MG63 (cell line): ENCODE measurements at places on chromosomes 11 and 22. TPM values are rescaled to one million over a fixed set of nuclear protein-coding genes. Genes with fewer than 3 reads are reported as not detected.

DNA sequence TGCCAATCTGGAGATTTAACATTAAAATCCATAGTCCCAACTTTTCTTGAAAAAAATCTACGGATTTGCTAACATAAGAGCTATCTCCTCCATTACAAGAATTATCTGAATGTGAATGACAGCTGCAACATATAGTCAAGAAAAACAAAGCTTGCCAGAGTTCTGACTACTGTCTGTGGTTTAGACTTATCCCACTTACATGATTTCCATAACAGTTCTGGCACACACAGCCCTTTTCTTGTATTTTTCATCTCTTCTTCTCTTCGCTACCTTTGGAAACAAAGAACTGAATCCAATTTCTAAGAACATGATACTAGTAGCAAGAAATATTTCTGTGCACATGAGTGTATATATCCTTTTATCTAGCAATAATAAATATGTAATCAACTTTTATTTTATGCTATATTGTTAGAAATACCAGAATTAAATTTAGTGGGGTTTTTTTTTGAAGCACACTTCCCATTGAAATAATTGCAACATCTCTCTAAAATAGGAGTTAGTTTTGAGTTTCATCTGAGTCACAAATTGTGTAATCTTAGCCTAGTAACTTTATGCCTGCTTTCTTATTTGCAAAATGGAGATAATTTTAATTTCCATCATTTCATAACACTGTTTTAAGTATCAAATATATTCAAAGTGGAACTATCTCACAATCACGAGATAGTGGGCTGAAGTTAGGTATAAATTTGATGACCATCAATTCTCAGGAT lies 1217.6 kb downstream of the JRKL start:
- DNase-seq: no peak

GRCh38 chr22:38327805-38328204 lies 10.6 kb upstream of the CSNK1E start:
- DNase-seq: peak; percentile 87

DNA sequence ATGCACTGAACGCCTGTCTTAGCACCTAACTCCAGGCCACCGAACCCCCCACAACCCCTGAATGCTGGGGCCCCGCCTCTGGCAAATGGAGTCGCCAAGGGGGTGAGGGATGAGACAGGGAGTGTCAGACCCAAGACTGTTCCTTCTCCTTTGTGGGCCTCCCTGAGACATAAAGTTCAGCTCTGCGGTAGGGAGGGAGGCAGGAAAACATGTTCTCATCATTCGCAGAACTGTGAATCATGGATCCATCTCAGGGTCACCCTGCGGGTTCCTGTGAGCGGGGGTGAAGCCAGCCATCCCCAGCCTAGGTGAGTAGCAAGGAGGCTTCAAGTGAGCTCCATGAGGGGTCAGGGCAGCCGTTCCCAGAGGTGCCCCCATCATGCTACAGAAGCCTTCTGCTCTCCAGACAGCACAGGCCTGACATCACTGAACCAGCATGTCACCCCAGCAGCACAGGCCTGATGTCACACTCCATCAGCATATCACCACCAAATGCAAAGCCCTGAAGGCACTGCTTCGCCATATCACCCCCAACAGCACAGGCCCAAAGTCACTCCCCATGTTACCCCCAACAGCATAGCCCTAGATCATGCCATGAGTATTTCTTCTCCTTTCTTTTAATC lies 27.2 kb downstream of the TMPRSS6 start:
- no peak for DNase-seq

- DNase-seq: no peak
Measured at GRCh38 chr11:113725913-113726312, 19.8 kb upstream of the TMPRSS5 start.

DNA sequence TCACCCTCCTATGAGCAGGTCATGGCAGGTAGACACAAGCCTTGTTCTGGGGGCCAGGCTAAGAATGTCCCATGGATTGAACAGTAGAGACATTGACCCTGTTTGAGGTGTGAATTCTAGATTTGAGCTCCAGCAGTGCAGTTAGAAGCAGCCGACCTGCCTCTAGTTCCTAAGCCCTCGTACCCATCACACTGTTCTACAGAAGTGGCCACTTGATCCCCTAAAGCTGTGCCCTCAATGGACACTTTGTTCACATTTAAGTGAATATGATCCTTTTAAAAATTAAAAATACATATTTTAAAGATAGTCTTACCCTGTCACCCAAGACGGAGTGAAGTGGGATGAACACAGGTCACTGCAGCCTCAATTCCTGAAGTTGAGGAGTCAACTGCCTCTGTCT lies 122.0 kb downstream of the MED15 start:
- DNase-seq: no peak

- no peak for DNase-seq
Measured at GRCh38 chr11:62506413-62507124, 40.0 kb downstream of the AHNAK start.

The CCDC157 gene
- total RNA-seq: 1.0 and 2.6 TPM in 2 replicates

The ACRV1 gene
- total RNA-seq: not detected in 2 replicates

The MMP12 gene
- total RNA-seq: 0.12 TPM in 1 of 2 replicates, not detected in the other

The MS4A4E gene
- total RNA-seq: not detected in 2 replicates

The SYT8 gene
- total RNA-seq: not detected in 2 replicates
